EH (cell line): ENCODE measurements at places on chromosomes 4 and X.

DNA sequence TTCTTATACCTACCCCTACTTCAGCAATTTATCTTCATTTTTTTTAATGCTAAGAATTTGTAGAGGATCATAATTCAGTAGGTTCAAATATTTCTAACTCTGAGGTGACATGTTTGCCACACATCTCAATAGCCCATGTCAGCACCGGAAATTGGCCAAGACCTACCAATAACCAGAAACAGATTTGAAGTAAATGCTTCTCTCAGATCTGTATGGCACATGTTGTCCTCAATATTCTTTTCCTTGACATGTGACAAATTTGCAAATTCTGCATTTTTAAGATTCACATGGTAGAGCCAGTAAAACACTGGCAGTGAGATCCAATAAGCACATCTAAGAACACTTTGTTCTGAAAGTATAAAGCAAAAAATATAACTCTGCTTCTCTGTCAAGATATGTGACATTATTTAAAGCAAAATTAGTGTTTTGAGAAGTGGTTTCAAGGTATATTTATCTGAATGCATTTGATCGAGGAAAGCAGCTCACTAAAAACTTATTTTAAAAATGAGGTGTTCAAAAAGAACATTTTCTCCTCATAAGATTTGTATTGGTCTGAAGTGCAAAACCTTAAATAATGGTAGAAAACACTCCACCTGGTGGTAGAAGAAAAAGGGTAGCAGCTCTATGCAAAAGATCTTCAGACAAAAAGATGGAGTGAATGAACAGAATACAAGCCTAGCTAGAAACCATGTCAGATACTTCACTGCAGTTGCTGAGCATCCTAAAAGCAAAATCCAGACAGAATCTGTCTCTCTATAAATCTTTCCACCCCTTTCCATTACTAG, 513.8 kb upstream of the FAM241A start:
- peak; percentile 51 for DNase-seq

DNA sequence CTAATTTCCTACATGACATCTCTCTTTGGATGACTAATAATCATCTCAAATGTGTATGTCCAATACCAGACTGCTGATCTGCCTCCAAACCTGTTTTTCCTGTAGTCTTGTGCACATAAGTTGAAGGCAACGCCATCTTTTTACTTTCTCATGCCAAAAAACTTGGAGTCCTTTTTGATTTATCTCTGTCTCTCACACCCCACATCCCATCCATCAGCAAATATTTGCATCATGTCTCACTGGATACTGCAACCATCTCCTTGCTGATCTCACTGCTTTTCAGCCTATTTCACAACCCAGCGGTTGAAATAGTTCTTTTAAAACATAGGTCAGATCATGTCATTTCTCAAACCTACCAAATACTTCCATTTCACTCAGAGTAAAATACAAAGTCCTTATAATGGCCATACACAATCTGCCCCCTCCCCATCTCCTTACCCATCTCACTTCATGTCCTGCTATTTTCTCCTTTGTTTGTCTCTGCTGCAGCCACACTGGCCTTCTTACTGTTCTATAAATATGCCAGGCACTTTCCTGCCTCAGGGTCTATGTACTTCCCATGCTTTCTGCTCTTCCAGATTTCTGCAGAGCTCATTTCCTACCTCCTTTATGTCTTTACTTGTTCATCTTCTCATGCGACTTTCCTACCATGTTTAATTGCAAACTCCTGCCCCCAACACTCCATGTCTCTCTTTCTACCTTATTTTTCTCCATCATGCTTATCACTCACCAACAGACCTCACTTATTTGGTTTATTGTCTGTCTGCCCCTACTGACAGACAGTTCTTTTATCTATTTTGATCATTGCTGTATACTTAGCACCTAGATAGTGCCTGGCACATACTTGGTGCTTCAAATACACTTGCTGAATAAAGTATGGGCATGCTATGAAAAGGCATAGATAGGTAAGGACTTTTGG, 98.8 kb downstream of the ANXA3 start:
- DNase-seq, result peak; percentile 94

DNA sequence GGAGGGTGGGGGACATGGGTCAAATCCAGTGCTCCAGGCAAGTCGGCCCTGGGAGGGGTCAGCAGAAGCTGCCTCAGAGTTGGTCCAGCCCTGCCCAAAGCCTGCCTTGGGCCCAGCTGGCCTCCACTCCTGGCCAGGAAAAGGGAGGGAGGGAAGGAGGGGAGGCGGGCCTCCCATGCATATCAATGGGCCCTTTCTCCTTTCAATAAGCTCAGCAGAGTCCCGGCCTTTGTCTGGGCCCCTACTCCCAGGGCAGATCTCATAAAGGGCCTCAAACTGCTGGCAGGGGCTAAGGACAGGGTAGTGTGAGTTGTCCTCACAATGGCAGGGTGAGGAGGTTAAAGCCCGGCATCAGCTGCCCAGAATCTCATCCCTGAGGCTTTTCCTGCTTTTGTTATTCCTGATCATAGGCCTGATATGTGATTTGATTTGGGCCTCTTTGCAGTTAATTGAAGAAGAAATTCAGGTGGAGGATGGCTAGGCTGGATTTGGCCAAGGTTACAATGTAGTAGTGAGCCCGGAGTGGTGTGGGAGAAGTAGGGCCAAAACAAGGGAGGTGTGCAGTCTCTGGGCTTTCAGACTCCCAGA, 121.1 kb upstream of the ATP6AP2 start:
- no peak for DNase-seq

DNA sequence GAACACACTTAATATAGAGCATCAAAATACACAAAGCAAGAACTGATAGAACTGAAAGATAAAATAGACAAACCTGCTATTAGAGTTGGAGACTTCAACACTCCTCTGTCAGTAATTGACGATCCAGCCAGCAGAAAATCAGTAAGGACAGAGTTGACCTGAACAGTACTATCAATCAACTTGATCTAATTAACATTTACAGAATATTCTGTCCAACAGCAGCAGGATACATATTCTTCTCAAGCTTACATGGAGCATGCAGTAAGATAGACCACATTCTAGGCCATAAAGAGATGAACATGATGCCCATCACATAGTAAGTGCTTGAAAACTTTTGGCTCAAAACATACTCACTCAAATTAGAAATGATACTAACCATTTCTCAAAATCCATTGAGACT, 196.7 kb upstream of the KLF3 start:
- DNase-seq, result no peak

DNA sequence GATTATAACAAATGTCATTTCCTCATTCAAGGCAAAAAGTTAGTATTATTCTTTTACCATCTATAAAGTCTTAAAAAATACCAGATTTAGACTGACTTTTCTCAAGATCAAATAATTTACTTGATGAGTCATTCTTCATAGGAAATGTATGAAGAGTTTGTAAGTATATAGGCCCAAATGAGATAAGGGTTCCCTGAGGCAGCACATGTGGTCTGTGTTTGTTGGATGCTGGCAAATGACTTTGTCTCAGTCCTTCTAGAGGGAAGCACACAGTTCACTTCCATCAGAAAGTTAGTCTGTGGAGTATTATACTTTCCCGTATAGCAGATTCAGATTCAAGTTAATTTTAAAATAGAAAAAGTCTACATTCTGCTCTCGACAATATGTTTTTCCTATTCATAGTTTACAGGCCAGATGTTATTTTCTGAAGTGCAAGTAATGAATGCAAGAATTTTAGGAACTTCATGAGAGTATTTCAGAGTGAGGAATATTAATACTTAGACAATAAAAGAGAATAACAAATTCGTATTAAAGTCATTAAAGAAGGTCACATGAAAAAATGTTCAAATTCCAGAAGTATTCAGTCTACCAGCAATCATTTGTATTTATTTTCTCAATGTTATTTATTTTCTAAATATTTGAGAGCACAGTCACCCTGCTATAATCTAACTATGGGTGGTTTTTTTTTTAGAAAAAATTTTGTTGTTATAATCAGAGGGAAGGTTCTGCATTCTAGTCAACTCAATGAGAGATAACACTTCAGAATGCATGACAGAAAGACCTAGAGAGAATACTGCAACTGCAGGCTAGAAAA, 601.8 kb upstream of the ZFP42 start:
- DNase-seq, result peak; percentile 73

DNA sequence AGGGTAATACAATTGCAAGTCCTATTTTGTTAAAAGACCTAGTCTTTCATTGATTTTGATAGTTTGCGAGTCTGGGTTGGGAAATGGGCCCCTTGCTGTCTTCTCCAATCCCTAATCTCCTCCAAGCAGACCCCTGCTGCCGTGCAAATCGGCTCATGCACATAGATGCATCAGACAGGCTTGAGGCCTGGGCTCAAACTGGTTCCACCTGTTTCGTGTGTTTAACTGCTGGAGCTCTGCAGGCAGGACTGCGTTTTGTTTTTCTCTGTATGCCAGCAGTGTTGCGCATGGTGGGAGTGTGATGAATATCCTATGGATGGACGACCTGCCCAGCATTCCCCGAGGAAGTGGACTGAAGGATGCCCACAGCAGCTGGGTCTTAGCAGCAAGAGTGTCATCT, 133.9 kb downstream of the PDGFRA start:
- no peak for DNase-seq

- DNase-seq, result peak; percentile 3
Observed at GRCh38 chr4:185600801-185601434, 65.6 kb upstream of the PDLIM3 start.

- no peak for DNase-seq
Observed at GRCh38 chr4:159564615-159565014, 461.7 kb downstream of the RAPGEF2 start.

- peak; percentile 52 for DNase-seq
Observed at GRCh38 chr4:15779306-15779705, 1.2 kb downstream of the CD38 start.

GRCh38 chr4:168334053-168334452, 15.5 kb upstream of the DDX60 start:
- no peak for DNase-seq

- DNase-seq, result no peak
Observed at GRCh38 chrX:74065831-74066390, 238.1 kb upstream of the ZCCHC13 start.

DNA sequence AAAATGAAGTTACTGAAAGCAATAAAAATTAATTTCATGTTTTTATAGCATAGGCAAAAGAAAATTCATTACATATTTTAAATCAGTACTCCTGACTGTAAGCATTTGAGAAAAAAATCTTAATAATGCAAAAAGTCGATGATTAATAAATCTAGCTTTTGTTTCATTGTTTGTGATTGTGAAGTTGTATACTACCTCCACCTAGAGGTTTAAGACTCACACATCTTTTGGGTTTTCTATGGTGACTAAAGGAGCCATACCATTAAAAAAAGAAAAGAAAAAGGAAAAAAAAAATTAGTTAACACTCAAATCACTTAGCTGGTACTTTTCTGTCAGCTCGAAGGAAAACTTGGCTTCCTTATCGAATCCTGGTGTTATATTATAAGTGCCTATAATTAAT, 2.0 kb downstream of the GABRA2 start:
- no peak for DNase-seq

DNA sequence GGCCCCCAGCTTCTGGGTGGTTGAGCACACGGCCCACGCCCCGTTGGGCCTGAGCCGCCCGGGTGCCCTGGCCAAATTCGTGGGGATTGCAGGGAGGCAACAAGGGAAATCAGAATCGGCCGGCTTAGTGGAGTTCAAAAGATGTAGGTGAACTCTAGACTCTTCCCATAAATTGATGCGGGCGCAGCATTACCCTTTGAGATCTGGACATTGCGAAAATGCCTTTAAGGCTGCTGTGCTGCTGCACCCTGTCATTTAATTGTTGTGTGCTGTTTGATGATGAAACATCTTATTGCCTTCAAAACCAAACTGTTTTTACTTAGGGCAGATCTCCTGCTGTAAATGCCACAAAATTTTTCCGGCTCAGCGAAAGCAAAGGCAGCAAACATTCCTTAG, 409 bp upstream of the MPP1 start:
- DNase-seq, result peak; percentile 64

DNA sequence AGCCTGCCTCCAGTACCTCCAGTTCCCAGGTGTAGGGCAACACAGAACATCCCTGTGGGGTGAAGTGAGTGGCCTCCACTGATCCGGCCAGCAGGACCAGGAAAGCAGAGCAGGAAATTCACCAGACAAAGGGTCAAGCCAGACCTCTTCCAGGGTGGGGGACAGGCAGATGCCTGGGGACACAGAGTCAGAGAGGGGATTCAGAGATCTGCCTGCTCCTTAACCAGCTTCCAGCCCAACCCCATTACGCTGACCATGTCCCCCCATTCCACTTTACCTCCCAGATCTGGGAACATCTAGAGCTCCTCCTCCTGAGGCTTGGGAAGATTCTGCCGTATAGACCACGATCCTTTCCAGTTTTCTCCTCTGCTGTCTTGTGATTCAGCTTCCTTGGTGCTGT, 72.9 kb upstream of the MTM1 start:
- DNase-seq, result no peak

- DNase-seq, result no peak
Observed at GRCh38 chrX:107272431-107272921, 66.1 kb downstream of the DNAAF6 start.

- DNase-seq, result no peak
Observed at GRCh38 chr4:52358366-52358765, 300.7 kb downstream of the USP46 start.

DNA sequence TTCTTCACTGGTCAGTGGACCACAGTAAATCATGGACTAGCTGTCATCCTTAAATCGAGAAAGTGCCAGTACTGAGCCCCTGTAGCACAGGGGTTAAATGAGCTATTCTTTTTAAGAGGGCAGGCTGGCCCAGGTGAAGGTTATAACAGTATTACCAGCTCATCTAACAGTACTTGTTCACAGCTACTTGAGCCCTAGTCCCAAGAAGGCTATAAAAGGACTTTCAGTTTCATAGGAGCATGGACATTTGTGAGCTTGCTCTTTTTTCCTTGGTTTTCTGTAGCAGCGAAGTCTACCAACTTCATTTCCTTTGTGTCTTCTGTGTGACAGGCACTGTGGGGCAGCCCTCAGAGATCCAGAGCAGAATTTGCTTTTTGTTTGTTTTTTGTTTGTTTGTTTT, 61.0 kb downstream of the ARX start:
- no peak for DNase-seq

DNA sequence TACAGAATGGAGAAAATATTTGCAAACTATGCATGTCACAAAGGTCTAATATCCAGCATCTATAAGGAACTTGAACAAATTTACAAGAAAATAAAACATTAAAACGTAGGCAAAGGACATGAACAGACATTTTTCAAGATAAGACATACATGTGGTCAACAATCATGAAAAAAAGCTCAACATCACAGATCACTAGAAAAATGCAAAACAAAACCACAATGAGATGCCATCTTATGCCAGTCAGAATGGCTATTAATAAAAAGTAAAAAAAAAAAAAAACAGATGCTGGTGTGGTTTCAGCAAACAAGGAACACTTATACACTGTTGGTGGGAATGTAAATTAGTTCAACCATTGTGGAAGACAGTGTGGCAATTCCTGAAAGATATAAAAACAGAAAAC, 75.8 kb upstream of the IL13RA2 start:
- peak; percentile 27 for DNase-seq

DNA sequence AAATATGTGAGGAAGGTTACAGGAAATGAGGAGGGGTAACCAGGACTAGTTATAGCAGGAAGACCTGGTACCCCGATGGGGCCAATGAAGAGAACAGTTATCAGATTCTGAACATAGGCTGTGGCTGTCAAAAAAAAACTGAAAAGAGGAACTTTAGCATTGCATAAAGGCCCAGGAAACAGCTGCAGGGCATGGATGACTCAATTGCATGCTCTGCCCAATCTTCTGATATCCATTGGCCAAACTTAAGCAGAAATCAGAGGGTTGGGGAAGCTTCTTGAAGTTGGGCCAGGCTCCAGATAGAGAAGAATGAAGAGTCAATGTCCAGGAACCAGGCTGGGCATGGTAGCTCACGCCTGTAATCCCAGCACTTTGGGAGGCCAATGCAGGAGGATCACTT, 1222.4 kb upstream of the PRKX start:
- no peak for DNase-seq
